Stimulated activated CD4-positive, alpha-beta T cell treated with anti-CD3 and anti-CD28 coated beads, Interleukin-1b, Interleukin-23, amount 100 ng/mL, for 1 hour (primary cell): ENCODE measurements at places on chromosomes 6 and 20.

- no peak for DNase-seq
Observed at GRCh38 chr6:93721386-93722048, 302.2 kb upstream of the EPHA7 start.

- DNase-seq = no peak
Observed at GRCh38 chr6:92550501-92550900, 868.9 kb downstream of the EPHA7 start.

DNA sequence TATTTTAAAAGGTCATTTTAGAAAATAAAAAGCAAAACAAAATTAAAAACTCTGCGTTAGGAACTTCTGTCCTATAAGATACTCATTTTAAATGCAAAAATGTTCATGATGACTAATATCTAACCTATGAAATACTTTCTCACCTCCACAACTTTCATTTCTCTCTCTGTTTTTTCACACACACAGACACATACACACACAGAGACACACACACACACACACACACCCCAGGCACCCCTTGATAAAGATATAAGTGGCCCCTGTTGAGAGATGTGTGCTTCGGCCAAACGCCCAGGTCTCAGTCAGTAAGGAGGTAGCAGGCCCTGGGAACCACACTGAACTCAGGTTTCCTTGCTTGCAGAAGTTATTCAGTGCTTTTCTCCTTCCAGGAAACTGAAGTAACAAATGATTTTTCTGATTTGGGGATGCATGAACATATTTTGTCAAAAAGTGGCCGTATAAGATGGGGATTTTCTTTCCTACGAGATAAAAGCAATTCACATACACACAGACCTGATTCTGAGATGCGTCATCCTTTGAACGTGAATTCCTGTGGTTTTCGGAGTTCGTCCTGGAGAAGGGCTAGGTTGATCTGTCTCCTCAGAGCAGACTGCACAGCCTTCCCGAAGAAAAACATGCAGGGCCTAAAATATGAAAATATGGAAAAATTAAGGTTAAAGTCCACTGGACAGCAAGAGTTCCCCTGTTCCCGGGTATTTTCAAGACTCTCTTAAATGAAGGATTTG is 306.8 kb upstream of the FOXQ1 start:
- no peak for DNase-seq

DNA sequence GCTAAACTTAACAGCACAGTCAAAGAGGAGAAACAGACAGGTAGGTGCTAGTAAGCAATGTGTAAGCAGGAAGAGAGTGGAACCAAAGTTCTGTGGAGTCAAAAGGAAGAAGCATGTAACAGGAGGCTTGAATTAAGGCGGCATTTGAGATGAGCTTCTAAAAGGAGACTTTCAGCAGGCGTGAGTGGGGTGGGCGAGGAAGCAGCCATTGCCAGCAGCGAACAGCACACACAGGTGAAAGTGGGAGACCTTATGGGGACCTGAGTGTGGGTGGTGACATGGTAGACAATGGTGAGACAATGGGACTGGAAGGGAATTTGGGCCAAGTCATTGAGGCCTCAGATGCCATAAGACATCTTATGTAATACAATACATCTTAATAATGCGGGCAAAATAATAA is 195.0 kb downstream of the PAX1 start:
- no peak for DNase-seq

DNA sequence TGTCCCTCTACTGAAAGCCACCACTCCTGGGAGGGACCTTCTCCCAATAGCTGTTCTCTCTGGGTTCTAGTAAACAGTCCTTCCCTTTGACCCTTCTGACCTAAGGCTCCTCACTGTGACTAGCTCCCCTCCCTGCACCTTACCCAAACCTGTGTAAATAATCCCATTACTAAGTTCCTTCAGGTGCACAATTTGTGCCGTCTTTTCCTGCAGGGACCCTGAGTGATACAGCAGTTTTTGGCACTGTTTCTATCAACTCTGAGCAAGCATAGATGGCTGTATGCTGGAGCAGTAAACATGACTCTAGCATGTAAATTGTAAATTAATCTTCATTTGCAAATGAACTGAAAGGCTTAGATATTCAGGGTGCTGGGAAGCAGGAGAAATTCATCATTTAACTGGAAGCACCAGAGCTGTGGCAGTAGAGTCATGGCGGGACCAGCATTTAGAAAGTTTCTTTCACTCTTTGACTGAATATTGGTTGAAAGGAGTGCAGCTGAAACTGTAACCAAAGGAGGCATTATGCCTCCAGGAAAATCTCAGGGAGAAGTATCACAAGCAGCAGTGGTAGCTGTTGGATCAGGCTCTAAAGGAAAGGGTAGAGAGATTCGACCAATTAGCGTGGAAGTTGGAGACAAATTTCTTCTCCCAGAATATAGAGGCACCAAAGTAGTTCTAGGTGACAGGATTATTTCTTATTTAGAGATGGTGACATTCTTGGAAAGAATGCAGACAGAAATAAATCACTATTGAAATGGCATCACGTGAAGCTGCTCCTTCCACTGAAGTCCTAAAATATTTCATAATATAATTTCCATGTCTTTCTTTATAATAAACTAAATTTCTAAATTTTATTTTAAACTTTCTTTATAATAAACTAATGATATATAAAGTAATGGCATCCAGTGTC is 117.8 kb downstream of the TCP11 start:
- no peak for DNase-seq
